GDM1 (cell line): ENCODE measurements at places on chromosomes 16 and 17.

GRCh38 chr17:41932816-41933389 lies 2.5 kb downstream of the ODAD4 start:
- peak; percentile 14 for DNase-seq

- DNase-seq = no peak
Measured at GRCh38 chr17:77944390-77945222, 13.9 kb upstream of the TNRC6C start.

DNA sequence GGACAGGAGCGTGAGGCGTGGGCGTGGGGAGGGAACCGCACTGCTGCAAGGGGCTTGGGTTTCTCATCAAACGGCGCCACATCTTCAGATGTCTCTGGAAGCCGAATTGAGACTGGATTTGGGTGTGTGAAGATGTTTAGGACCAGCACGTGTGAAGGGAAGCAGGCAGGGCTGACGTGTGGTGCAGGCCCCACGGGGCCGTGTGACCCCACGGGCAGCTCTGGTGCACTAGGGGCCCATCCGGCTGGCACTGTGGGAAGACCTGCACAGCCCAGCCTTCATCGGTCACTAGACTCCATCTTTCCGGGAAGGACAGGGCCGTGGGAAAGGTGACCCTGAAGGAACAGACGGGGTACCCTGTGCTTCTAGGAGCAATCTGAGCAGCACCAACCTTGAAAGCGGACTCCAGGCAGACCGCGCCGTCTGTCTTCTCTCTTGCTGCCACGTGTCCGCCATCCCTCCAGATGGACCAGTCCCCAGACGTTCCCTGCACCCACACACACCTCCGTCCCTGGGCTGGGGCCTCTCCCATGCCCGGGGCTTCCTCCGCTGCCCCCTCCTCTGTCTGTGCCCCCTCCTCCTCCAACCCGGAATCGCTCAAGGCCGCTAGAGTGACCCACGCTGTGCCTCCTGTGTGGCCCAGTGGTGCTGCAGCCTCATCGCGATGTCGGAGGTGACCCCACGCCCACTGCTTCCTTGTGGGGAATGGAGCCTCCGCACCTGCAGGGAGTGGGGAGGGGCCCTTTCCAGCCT lies 23.4 kb upstream of the CBFA2T3 start:
- no peak for DNase-seq

DNA sequence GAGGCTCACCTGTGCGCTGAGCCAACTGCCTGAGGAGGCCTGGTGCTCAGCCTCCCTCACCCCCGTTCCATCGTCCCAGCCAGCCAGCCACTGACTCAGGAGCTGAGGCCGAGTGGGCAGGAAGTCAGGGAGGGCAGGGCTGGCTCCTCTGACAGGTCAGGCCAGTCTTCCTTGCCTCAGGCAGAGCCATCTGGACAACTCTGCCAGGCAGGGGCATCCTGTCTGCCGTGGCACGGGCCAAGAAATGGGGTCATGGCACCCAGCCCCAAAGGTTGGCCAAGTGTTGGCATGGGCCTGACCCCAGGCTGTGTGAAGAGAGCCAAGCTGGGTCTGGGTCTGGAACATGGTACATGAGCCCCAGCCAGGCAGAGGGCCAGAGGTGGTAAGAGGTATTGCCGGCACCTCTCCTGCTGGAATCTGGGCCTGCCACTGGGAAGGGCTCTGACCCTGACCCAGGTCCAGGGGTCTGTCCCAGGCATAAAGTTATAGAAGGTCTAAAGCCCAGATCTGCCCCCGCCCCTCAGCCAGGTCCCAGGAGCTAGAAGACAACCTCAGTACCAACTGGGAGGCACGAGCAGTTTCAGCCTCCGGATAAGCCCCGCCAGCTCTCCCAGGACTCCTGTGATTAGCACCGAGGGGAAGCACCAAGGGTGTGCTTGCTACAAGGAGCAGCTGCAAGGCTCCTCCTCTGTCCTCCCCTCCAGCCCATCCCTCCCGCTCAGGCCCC lies 2.5 kb upstream of the VASN start:
- DNase-seq = no peak

GRCh38 chr17:38463451-38463858 lies 35.2 kb downstream of the ARHGAP23 start:
- DNase-seq = no peak

DNA sequence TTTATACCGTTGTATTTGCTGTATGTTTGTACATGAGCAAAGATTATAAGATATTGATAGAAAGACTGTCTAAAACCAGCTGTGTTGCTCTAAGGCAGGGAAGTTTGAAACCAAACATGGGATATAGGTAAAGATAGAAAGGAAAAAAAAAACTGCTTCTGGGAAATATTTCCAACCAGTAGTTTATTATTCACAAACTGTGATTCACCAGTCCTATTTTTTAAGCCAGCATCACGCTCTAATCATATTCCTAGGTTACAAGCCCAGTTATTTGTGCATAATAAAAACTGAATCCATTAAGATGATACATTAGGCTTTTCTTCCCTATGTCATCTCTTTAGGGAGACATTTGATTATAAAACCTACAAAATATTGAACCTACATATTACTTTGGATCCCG lies 4.0 kb downstream of the ERN1 start:
- no peak for DNase-seq

GRCh38 chr17:75361996-75362395 lies 43.5 kb downstream of the GRB2 start:
- no peak for DNase-seq

- DNase-seq = no peak
Measured at GRCh38 chr17:14199601-14200000, 37.1 kb downstream of the CDRT15 start.

- DNase-seq = no peak
Measured at GRCh38 chr16:46986896-46987295, 13.4 kb upstream of the DNAJA2 start.

GRCh38 chr17:40526668-40527067 lies 25.2 kb upstream of the TNS4 start:
- DNase-seq = no peak

DNA sequence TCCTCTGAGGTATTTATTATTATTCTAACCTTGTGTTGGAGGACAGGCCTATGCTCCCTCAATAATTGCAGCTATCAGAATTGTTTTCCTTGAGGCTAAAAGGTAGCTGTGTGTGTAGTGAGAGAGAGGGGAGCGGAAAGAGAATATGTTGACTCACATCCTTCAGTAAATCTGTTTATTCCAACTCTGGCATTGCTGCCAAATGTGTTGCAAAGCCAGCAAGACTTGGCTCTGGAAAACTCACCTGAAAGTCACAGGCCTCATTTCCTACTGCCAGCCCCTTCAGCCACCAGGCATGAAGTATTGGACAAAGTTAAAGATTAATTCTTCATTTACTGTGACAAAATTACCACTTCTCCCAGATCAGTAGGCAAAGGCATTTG lies 9.6 kb downstream of the CA10 start:
- no peak for DNase-seq

- no peak for DNase-seq
Measured at GRCh38 chr17:81025065-81025740, 9.7 kb upstream of the BAIAP2 start.

DNA sequence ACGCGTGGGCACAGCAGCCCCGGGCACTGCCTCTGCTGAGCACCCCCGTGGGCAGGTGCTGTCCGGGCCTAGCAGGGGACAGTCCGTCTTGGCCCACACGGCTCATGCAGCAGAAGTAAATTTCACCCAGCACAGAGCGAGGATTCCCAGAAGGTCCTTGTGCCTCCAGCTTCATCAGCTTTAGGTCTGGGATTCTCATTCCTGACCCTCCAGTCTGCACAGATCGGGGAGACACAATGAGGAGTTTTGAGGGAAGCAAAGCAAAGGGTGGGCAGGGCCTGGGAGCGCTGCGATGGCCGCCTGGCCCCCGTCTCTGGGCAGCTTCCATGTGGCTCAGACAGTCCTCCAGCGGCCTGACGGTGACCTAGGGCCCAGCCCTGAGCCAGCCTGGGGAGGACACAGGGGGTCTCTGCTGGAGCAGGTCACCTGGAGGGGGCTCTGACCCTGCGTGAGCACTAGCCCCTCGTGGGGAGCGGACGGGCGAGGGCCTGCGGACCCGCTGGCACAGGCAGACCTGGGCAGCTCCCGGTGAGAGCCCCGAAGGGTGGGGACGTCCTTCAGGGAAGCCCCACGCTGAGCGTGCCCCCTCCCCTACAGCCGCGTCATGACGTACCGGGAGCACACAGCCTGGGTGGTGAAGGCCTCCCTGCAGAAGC lies 30.7 kb upstream of the CHMP6 start:
- no peak for DNase-seq

GRCh38 chr16:68756239-68756915 lies 19.3 kb downstream of the CDH1 start:
- no peak for DNase-seq

DNA sequence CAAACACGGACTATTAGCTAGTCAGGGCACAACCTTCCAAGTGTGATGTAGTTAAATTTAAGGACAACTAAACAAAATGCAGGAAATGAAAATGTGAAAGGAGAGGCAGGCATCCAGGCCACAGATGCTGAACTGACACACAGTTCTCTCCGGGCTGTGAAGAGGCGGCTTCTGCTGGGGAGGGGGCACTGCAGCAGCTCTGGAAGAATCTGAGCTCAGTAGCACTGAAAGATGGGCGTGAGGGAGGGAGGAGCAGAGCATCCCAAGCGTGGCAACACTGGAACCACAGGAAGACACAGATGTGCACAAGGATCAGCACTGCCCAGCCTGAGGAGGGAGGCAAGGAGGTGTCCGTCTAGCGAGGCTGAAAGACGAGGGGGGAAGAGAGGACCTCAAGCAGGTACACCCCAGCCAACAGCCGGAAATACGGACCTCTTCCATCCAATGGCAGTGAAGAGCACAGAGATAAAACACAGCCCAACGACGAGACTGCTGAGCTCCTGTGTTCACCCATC lies 11.4 kb downstream of the MBTPS1 start:
- no peak for DNase-seq

DNA sequence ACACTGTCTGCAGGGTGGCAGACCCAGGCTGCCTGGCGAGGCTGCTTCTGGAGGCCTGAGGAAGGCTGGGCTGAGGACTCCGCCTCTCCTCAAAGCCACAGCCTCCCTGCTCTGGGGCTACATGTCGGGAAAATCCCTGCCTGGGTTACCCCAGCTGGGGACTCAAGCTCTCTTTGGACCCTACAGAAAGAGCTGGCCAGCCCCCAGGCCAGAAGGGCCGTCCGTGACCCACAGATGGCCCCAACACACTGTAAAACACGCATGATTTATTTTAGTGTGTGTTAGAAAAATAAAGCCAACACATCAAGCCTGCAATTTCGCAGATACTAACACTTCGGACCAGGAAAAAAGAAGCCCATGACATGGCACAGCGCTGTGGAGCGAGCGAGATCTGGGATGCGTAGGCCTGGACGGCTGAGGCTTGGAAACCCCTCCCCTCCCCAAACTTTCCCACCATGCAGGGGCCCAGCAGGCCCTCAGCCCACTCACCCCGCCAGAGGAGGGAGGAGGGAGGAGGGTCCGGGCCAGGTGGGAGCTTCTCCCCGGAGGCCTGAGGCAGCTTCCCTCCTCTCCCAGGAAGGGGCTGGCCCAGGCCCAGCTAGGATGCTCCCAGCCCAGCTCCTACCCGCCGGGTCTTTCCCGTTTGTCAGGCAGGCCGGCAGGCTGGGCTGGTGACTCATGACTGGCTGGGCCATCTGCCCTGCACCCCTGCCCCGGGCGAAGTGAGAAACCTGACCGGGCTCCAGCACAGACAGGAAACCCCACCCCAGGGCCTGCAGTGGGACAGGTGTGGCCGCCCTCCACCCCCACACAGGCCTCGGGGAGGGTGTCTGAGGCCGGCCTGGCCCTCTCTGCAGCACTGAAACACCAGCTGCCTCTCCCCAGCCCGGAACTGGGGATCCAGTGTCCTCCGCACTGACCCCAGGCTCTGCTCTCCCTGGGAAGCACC lies 34.1 kb upstream of the SLC38A10 start:
- DNase-seq = no peak

- no peak for DNase-seq
Measured at GRCh38 chr16:73020409-73020884, 27.5 kb downstream of the ZFHX3 start.

DNA sequence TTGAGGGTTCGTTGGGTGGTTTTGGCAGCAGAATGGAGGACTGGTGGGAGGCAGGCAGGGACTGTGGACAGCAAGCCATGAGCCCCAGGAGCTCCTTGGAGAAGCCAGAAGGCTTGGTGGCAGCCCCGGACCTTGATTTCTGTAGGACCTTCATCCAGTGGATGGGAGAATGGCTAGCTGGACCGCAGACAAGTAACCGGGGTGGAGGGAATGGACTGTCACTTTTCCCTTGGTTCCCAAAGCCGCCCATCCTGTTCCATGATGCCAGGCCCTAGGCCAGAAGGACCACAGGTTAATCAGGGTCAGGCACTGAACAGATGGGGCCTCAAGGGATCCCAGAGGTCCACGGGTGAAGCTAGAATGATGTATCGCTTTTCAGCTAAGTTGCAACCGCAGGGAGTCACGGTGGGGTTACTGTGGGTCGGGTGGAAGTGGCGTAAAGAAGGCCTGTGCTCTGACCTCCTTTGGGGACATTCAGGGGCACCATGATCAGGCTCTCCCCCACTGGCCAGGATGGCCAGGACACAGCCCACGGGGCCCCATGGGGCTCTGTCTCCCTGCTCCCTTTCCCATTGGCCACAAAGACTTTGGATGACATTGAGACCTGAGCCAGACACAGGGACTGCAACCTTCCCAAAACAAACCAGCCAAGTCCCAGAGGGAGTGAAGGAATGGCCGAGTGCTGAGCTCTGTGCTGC lies 66.9 kb upstream of the MRTFB start:
- no peak for DNase-seq

- DNase-seq = no peak
Measured at GRCh38 chr16:48383009-48383876, 2.0 kb downstream of the SIAH1 start.

- no peak for DNase-seq
Measured at GRCh38 chr16:21250072-21250923, 16.8 kb downstream of the ANKS4B start.

DNA sequence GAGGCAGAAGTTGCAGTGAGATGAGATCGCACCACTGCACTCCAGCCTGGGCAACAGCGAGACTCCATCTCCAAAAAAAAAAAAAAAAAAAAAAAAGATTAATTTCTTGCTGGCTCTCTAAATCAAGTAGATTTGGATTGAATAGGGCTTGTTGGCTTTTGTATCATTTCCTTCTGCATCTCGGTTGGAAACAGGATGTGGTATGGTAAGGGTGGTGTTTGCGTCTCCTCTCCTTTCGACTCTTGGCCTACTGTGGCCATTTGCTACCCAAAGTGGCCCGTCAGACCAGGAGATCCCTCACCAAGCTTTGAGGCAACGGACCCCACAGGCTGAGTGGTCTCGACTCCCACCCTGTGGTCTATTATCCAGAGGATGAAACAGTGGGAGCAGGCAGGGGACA lies 168.0 kb upstream of the IRX3 start:
- no peak for DNase-seq

DNA sequence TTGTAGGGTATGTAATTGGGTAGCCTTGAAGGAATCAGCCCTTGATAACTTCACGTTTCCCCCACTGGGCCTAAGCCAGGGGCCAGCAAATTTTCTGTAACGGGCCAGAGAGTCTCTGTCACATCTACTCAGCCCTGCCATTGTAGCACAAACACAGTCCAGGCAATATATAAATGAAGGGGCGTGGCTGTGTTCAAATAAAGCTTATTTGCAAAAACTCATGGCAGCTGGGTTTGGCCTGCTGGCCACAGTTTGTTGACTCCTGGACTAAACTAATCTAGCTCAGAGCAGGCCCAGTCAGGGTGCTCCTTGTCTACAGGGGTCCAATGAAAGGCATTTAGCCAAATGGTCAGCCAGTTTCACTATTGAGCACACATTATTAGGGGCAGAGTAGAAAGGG lies 141.6 kb downstream of the CCDC182 start:
- DNase-seq = no peak

- no peak for DNase-seq
Measured at GRCh38 chr16:3607161-3607560, 4.2 kb downstream of the SLX4 start.
